ENCODE measurements at places on chromosomes 1 and 21.

GRCh38 chr1:188062456-188062855 lies 1233.7 kb downstream of the PLA2G4A start:
- DNase-seq = no peak

- DNase-seq = no peak
Measured at GRCh38 chr1:31593136-31593665, 16.9 kb downstream of the TINAGL1 start.

DNA sequence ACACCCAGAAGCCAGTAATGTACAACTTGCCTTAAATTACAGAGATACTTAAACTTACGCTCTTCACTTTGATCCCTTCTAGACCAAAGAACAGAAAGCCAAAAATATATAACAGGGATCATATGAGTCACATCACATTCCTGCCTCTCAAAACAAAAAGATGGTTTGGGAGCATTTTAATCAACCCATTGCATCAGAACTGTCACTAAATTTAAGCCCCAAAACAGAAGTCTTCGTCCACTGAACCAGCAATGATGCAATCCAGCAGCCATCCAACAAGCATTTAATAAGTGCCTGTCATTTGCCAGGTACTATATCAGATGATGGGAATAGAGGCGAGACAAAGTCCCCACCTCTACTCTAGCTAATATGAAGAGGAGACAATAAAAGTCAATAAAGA lies 42.7 kb upstream of the GLIS1 start:
- no peak for DNase-seq

DNA sequence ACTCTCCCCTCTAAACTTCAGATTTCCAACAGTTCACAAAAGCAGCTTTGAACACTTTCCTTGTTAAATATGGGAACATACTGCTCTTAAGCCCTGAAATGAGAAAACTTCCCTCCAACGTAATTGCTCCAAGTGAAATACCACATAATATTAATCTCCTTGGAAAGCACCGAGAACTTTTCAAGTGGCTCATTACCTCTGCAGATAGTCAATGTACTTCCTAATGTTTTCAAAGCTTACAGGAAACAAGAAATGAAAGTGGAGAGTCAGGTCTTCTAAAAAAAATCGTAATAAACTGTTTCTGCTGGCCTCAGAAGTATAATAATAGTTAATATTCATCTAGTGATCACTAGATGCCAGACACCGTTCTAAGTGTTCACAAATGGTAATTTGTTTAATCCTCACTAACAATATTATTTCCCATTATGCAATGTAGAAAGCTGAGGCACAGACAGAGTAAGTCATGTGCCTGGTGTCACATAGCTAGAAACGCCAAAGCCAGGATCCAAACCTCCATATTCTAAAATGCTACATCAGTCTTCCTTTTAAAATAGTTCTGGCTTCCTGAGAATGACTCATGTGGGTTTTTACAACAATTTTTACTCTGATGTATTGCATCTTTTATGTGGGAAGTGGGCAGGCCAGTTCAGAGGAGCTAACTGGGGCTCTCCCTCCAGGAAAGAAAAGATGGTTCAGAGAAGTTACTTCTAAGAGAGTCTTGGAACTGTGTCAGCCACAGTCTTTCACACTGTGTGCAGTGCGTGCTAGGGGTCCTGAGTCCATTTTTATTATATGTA lies 177.2 kb downstream of the PLPPR4 start:
- no peak for DNase-seq

- DNase-seq = peak; percentile 8
Measured at GRCh38 chr1:214331827-214332423, 51.0 kb downstream of the SMYD2 start.

DNA sequence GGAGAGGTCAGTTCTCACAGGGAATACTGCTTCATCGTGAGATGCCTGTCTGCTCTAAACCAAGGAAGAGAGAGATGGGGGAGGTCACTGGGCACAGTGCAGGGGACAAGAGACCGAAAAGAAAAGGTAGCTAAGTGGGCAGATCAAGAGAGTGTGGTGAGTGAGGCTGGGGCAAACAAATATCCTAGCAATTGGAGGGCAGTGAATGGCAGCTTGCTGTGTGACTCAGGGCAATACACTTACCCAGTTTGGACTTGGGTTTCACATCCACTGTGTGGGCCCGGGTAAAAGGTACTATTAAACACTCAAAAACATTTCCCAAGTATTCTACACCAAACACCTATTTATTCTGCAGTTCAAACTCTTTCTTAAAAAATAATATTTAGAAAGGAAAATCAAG lies 10.2 kb downstream of the PLXNA2 start:
- DNase-seq = no peak

- peak; percentile 38 for DNase-seq
Measured at GRCh38 chr1:156444407-156445001, 56.1 kb downstream of the MEF2D start.

GRCh38 chr1:20183616-20184271 lies 2.2 kb upstream of the UBXN10 start:
- DNase-seq = no peak

DNA sequence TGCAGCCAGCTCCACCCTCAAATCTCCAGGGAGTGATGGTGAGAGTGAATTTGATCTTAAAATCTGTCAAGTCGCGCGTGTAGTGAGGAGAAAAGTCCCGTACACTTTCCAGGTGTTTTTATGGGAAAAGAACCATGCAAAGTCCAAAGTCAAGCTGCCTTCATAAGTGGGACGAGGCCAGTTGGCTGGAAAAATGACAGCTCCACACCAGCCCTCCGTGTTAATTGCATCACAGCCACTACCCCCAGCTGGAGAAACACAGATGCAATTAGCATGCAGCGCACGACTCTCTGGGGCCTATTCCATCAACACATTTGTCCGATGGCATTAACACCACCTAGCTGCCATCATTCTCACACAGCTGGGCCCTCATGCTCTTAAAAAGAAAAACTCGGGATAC lies 68.4 kb downstream of the KLHDC7A start:
- DNase-seq = no peak
